Forelimb muscle (tissue), 1 donor: ENCODE measurements at places on chromosomes 12 and 14. TPM values are rescaled to one million over a fixed set of nuclear protein-coding genes. Genes with fewer than 3 reads are reported as not detected.

DNA sequence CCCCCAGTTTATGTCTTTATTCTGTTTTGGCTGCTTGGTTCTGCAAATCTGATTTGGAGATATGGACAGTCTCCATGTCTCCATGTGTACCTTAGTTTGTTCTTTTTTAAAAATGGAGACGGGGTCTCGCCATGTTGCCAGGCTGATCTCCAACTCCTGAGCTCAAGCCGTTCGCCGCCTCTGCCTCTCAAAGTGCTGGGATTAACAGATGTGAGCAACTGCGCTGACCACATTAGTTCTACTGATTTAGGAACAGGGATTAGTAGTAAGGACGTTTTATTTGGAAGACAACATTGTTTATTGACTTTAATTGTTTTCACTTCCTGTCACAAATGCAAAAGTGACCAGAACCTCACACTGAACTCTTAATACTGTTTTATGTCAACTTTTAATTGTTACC is 14.7 kb downstream of the AEBP2 start:
- no peak for DNase-seq

- no peak for DNase-seq
These were observed 240.3 kb downstream of the ZFP36L1 start for GRCh38 chr14:68552602-68553001.

DNA sequence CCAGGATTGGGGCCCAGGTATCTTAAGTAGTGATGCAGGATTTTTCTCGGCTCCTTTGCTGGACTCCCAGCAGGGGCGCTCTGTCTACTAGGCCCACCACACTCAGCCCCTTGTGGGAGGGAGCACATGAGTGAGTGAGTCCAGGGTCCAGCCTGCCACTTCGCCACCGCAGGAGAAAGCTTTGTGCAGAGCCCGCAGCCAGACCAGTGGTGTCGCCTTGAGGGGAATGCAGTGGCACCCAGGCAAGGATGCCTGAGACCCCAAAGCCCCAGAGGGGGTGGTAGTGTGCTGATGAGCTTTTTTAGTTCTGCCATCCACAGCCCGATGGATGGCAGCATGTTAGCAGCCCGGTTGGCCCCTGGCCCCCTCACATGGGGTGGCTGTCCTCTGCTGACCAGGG is 5.4 kb upstream of the MRPS35 start:
- DNase-seq, result no peak

GRCh38 chr14:98952593-98953350 is 319.2 kb downstream of the BCL11B start:
- DNase-seq, result no peak

Gene SLC6A13
- polyA plus RNA-seq, result 3.1 TPM
